ENCODE measurements at places on chromosomes 6 and 20.

- no peak for DNase-seq
Observed at GRCh38 chr20:12067686-12068085, 150.0 kb downstream of the BTBD3 start.

DNA sequence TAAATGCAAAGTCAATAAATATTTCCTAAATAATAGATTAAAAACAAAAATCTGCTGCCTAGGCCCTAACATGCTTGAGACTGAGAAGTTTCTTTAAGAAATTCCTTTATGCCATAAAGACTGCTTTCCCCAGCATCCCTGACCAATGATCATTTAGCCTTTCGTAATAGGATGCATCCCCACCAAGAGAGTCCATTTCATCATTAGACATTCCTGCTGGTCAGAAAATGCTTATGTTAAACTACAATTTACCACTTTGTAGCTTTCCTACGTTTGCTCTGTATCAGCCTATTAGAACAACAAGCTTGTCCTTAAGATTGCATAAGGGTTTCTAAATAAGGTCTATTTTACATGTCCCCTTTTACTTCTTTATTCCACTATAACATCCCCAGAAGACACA lies 59.8 kb upstream of the HSF2 start:
- no peak for DNase-seq

DNA sequence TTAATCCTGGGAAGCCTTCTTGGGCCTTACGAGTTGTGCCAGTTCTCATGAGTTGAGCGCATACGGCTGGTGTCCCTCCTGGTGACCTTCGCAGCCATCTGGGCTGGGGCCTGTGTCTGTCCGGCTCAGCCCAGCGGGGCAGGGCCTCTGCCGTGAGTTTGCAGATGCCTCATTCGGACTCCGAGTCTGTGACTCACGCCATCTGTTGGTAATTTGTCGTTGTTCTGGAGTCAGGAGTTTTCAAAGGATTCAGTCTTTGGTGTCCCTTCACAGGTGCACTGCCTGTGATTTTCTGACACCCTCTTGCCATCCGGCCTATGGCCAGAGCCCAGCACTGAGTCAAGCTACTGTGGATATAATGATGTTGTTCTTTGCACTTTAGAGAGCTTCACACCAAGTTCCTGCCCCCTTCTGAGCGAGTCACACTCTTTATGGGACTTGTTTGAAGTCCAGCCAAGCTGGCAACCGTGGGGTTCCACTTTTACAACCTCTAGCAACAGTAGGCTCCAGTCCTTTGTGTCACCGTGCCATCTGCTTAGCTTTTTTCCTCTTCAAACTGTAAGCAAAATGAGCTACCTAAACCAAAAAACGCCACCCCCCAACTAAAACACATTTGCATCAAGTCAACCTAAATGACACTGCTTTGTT lies 175.6 kb downstream of the AIG1 start:
- DNase-seq, result no peak

GRCh38 chr6:20661721-20662120 lies 127.5 kb downstream of the CDKAL1 start:
- DNase-seq, result peak; percentile 24

Data from DMS79 (cell line).